Activated naive CD4-positive, alpha-beta T cell (primary cell): ENCODE measurements at places on chromosomes 4 and X.

GRCh38 chr4:113080624-113081023 lies 31.2 kb downstream of the ANK2 start:
- DNase-seq: no peak

GRCh38 chrX:15930585-15930984 lies 76.0 kb upstream of the AP1S2 start:
- DNase-seq: no peak

- no peak for DNase-seq
Observed at GRCh38 chr4:104446431-104447278, 48.0 kb downstream of the CXXC4 start.

DNA sequence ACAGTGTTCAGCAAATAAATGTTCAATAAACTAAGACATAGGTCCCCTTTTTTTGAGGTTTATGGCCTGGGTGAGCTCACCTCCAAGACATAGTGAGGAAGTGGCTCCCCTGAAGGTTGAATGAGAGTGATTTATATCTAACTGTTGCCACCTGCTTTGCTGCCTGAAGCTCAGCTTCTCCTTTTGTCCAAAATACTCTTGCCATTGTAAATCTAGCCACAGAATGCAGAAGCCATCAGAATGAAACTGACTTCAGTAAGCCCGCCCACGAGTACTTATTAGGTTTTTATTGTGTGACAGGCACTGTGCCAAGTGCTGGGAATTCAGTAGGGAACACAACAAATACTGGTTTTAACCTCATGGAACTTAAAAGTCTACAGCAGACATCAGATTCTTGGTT lies 18.0 kb downstream of the SPINK2 start:
- no peak for DNase-seq

GRCh38 chr4:104206784-104207183 lies 287.9 kb downstream of the CXXC4 start:
- no peak for DNase-seq

DNA sequence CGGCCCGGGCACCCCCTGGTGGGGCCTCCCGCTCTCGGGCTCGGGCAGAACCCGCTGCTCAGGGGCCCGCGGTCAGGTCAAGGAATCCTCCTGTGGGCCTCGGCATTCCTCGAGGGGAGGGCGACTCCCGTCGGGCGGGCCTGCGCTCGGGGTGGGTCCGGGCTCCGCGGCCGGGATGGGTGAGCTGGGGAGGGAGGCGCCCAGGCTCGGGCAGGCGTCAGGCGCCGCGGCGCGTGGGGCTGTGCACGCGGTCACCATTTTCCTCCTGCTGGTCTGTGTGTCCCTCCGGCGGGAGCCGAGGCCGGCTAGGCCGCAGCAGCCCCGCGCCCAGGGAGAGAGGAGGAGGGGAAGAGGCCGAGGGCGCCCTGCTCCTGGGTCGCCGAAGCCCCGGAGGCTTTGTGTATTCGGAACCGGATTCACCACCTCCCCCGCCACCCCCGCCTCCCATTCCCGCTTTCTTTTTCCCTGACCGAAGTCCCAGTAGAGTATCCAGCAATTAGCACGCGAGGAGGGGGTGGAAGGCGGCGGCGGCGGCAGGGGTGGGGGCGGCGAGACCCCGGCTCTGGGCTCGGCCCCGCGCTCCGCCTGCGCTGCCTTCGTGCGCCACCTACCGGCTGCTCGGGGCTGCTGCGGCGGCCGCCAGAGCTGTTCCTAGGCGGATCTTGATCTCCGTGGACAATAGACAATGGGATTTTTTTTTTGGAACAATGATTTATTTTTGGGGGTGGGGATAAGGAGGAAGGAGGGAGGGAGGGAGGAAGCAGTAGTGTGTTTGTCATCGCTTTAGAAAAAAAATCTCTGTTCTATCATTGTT lies 99.0 kb upstream of the MAML3 start:
- DNase-seq: peak; percentile 39

- no peak for DNase-seq
Observed at GRCh38 chr4:101337688-101338087, 9.6 kb downstream of the PPP3CA start.

GRCh38 chr4:15526924-15527592 lies 57.4 kb downstream of the CC2D2A start:
- no peak for DNase-seq

DNA sequence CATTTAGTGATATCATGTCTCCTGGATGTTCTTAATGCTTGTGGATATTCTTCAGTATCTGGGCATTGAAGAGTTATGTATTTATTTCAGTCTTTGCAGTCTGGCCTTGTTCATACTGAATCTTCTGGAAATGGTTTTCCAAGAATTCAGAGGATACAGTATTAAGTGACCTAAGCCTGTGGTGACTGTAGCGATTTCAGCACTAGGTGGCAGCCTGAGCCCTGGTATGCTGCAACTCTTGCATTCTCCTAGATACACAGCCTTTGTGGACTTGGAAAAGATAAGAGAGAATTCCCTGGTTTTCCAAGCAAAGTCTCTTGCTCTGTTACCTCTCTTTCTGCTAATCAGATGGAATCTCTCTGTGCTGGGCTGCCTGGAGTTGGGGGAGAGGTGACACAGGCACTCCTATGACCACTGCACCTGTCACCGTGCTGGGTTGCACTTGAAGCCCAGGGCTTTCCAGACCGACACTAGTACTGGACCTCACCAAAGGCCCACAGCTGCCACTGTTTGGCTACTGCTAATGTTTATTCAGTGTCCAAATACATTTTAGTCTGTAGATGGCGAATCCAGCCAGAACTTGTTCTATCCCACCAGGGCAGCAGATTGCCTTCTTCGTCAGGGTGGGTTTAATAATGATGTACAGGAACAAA lies 19.3 kb upstream of the SPIN2A start:
- DNase-seq: no peak

- DNase-seq: no peak
Observed at GRCh38 chr4:117093571-117093970, 8.2 kb upstream of the TRAM1L1 start.

- no peak for DNase-seq
Observed at GRCh38 chr4:80115368-80116181, 42.5 kb upstream of the ANTXR2 start.

- no peak for DNase-seq
Observed at GRCh38 chrX:53347948-53348347, 66.6 kb upstream of the IQSEC2 start.

DNA sequence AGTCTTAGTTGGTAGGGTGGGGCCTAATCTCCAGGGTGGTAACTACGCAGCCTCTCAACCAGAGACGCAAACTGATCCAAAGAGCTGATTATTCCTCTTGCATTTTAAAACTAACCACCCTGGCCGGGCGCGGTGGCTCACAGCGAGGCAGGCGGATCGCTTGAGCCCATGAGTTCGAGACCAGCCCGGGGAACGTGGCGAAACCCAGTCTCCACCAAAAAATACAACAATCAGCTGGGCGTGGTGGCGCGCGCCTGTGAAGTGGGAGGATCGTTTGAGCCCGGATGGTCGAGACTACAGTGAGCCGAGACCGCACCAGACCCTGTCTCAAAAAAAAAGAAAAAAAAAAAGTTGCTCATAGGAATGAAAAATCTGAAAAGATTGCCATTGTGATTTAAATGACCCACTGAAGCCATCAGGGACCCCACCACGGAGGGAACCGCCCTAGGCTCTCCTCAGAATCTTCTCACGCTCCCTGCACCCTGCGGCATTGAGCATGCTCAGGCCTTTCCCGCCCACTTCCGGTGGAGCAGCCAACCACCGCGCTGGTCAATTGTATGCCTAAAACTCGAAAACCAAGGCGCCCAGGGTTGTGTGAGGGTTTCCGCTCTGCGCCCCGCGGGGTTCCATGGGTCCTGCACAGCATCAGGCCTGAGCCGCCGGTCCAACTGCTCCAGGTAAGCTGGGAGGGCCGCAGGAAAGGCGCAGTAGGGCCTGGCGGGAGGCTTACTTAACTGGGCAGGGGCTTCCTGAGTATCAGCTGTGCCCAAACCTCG lies at the start of gene TRIM60:
Gene TRIM60 (plus strand): TSS at position 564 of the 776 bp plus-strand sequence. CDS start 8,074 bp downstream, outside the sequence.
- no peak for DNase-seq

GRCh38 chr4:134533068-134533467 lies 331.5 kb upstream of the PABPC4L start:
- DNase-seq: no peak

- DNase-seq: no peak
Observed at GRCh38 chr4:27515140-27515539, 654.5 kb downstream of the STIM2 start.

DNA sequence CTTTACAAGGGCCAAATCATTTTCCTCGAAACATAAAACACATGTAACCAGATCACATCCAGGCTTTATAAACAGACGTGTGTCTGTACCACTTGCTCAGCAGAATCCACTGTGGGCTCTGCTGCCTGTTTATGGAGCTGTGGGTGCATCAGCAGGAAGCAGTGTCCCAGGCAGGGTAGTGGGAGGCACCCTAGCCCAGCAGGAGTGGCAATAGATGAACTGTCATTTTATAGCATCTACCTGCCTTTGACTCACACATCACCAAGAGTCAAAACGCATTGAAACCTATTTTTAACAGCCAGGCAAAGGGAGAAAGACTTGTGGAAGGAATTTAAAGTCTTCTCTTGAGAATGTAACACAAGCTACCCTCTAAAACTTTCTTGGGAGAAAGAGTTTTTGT lies 169.1 kb upstream of the TENM3 start:
- DNase-seq: no peak

- DNase-seq: no peak
Observed at GRCh38 chr4:90584051-90584450, 456.9 kb downstream of the CCSER1 start.

DNA sequence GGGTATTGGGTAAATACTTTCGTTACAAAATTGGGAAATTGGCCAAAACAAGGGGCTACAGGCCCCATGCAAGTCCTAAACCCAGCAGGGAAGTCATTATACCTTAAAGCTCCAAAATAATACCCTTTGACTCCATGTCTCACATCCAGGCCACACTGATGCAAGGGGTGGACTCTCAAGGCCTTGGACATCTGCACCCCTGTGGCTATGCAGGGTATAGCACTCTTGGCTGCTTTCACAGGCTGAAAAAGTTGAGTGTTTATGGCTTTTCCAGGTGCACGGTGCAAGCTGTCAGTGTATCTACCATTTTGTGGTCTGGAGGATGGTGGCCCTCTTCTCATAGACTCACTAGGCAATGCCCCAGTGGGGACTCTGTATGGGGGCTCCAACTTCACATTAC lies 326.5 kb downstream of the TEX13C start:
- DNase-seq: no peak

DNA sequence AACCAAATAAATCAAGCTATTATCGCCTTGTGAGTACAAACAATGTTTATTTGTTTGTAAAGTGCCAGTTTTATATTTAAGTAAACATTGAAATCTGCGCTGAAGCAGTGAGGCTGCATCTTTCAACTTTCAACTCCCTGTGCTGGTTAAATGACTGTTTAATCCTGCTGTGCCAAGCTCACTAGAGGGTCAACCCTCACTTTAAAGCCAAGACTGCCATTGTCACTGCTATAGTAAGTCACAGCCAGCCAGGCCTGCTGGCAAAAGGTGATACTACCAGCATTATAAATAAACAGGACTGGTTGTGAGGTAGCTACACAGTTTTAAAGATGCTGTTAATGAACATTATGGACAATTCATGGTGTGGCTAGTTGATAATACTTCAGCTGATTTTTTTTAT lies 34.6 kb downstream of the EFHC2 start:
- DNase-seq: no peak

- DNase-seq: no peak
Observed at GRCh38 chr4:157372154-157372553, 151.6 kb downstream of the GRIA2 start.

- DNase-seq: no peak
Observed at GRCh38 chr4:122960611-122961000, 38.2 kb upstream of the NUDT6 start.

GRCh38 chrX:14030174-14030530 lies 460 bp upstream of the GEMIN8 start:
- DNase-seq: no peak

- no peak for DNase-seq
Observed at GRCh38 chrX:150651906-150652305, 41.3 kb upstream of the MTMR1 start.

- DNase-seq: no peak
Observed at GRCh38 chr4:1994938-1995337, 13.8 kb downstream of the NELFA start.

GRCh38 chr4:153489856-153490558 lies 23.8 kb downstream of the TMEM131L start:
- DNase-seq: no peak

DNA sequence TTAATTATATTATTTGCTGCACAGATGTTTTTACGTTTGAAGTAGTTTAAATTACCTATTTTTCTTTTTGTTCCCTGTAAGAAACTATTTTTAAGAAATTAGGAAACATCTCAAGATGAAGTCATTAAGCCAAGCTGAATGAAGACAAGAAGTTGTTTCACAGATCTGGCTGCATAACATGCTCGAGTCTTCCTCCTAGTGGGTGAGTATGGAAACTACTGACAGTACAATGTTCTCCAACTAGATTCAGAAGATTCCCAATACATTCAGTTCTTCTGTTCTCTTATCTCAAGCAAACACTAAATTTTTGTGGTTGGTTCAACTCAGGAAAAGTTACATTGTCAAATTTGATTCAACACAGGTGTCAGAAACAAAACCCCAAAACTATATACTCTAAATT lies 256.8 kb upstream of the VCX start:
- DNase-seq: no peak

GRCh38 chr4:69858690-69859089 lies 1.3 kb downstream of the SULT1E1 start:
- no peak for DNase-seq

DNA sequence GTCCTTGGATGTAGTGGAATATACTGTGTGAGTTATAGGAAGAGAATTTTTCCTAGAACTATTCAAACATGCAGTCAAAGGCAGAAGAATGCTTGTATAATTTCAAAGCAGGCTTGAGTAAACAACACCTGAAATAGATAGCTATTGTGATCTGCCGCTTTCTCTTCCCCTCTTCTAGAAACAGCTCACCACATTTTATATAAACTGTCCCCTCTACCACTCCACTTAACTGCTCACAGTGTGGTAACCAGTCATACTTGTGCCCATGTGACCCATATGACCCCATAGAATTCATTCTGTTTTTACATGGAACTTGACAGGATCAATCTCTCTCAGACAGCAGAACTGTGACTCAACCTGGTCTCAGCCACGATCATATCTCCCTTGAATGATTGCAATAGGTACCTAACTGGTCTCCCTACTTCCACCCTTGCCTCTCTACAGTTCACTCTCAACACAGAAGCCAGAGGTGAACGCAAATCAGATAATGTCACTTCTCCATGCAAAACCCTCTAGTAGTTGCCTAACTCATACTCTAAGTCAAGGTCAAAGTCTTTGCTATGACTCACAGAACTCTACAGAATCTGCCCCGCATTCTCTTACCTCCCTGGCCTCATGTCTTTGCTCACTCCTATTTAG lies 85.6 kb upstream of the EFHC2 start:
- no peak for DNase-seq

- no peak for DNase-seq
Observed at GRCh38 chr4:100631281-100631968, 113.6 kb upstream of the EMCN start.

DNA sequence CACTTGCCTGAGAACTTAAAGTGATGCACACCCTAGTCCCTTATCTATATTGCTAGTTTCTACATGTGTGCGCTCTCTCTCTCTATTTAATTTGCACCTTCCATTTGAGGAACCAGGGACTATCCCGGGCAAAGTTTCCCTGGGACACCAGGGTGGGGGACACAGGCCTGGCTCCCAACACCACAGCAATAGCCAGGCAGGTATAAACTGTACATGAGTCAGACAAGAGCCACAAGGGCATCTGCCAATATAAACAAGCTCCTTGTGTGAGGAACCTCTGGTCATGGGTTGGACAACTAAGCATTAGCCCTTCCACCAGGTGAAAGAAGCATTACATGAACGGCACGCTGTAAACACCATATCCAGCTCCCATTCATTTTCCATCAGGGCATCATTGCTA lies 455.5 kb downstream of the STIM2 start:
- DNase-seq: no peak
